Endothelial cell of umbilical vein (primary cell): ENCODE measurements at places on chromosomes 7 and 10.

DNA sequence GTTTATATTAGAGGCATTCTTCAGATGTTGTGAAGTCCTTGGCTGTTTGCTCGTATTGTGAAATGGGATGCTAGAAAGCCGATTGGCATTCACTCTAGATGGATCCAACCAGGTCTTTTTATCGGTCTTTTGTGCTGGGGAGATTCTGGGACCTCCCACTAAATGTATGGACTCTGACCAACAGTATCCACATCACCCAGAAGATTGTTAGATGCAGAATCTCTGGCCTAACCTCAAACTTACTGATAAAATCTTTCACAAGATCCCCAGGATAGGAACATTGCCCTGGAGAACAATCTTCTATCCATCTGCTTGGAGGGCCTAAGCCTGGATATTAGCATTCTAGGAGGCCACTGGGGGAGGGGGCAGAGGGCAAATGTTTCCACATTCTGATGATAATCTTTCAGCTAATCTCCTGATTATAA lies 160.9 kb downstream of the PLXDC2 start:
- DNase-seq = no peak

DNA sequence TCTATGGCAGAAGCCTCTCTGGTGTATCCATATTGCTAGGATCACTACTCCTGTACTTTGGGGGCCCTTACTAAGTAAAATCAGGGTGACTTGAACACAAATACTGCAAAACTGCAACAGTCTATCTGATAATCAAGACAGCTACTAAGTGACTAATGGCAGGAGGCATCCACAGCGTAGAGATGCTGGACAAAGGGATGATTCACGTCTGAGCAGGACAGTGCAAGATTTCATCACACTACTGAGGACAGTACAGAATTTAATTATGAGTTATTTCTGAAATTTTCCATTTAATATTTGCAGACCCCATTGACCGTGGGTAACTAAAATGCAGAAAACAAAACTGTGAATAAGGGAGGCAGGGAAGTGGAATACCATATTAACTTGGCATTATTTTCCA lies 10.4 kb downstream of the CUL2 start:
- no peak for DNase-seq

DNA sequence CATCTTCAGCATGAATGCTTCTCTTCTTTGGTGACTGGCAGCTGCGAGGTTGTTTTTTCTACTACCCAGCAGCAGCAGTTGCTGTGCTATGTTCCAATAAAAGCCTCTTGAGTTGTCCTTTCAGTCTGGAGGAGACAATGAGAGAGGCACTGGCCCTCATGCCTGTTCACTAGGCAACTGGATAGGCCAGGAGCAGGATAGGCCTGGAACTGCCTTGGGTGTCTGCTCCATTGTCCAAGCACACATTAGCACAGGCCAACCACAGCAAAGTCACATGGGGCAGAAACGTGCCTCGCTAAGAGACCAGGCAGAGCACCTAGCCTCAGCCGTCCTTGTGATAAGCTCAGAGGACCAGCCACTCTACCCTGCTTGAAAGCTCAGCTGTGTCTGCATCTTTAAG lies 76.9 kb upstream of the PDCD4 start:
- no peak for DNase-seq

GRCh38 chr7:132536654-132537395 lies 39.4 kb downstream of the PLXNA4 start:
- peak; percentile 24 for DNase-seq

GRCh38 chr10:79055892-79056291 lies 12.9 kb upstream of the ZMIZ1 start:
- no peak for DNase-seq

- DNase-seq = no peak
Observed at GRCh38 chr7:142439739-142440138, 181.9 kb upstream of the PRSS58 start.

- DNase-seq = no peak
Observed at GRCh38 chr10:19947215-19947614, 131.0 kb downstream of the PLXDC2 start.

DNA sequence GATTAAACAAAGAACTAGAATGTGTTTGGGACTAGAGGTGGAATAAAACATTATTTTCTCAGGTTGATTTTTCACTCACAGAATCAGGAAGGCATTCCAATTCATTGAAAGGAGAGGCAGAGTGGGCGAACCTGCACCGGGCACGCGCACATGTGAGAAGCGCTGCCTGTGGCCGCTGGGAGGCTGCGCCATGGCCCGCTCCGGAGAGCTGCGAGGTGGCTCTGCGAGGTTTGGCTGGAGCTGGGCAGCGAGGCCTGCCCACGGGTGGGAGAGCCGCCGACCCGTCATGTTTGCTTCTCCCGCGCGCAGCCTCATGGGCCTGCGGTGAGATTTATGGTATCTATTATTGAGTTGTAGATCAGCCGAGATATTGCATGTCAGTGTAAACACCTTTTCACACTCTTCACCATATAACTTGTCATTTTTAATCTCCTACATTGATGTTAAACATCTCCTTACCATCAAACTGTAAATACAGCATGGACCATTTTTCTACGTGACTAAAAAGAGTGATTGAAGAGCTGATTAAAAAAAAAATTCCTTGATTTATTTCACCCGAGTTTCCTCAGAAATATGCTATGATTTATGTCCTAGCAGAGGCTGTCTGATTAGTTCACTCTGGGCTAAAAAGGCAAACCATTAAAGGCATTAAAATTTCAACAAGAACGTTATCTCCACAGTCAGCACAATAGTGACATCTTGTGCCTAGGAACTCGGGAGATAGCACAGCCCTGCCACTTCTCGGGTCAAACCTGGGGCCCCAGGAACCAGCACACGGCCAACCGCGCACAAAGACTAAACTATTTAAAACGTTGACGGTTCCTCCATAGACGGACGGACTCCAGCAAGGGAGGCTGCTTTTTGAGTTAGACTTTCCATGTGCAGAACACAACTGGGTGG lies 96.6 kb upstream of the RNF32 start:
- DNase-seq = no peak

DNA sequence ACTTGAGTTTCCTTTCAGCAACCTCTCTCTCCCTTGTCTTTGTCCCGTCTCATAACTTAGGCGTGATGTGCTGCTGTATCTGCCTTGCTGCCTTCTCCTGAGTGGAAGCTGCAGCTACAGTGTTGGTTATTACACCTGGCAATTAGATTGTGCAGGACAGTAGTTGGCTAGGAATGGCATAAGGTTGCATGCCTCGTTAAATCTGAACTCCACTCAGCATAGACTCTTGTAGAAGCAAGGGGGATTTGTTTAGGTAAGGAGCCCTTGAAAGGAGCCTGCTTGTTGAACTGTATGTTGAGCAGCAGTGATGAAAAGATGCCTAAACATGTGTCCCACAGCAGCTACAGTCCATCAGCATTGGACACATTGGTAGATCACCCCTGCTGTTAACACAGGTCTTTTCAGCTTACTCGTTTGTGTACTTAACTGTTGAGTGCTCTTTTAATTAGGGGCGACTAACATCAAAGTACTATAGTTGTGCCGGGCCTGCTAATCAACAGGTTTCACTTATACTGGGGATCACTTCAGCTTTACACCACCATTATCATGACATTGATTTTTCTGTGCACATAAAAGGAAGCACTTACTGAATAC lies 225.0 kb downstream of the AUTS2 start:
- no peak for DNase-seq

GRCh38 chr7:87152897-87153641 lies 816 bp downstream of the DMTF1 start:
- peak; percentile 58 for DNase-seq

- DNase-seq = no peak
Observed at GRCh38 chr10:110783509-110784107, 88.1 kb upstream of the PDCD4 start.

- DNase-seq = peak; percentile 44
Observed at GRCh38 chr10:35739998-35740397, 97.9 kb upstream of the FZD8 start.

GRCh38 chr10:88647061-88647615 lies 17.1 kb upstream of the LIPF start:
- DNase-seq = peak; percentile 68

GRCh38 chr7:130143334-130143732 lies 61.9 kb downstream of the TMEM209 start:
- DNase-seq = no peak

- no peak for DNase-seq
Observed at GRCh38 chr10:71260622-71261325, 48.4 kb downstream of the UNC5B start.

DNA sequence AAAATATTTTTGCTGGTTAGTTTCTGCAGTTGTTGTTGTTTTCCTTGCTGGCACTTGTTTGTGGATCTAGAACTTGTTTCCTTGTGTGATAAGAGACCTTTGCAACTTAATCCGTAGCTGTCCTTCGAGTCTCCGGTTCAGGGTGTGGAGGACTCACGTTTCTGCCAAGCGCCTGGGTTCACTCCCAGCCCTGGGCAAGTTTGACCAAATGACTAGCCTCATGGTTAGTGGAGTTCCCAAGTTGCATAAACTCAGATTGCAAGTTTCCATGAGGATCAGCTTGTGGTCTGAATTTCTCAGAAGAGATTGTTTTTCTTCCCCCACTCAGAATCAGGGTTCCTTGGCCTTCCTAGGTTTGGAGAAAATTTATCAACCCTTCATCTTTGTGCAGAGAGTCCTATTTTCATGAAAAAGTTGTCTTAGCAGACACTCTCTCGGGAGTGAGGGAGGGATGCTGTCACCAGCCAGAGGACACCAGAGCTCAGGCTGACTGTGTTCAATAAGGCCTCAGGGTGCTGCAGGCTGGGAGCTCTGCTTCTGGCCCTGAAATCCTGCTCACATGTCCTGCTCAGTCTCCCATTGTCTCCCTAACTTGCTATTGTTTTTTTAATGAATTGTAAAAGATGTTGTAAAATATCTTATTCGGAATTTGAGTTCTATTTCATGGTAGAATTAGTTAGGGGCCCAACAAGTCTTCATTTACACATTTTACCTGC lies 377.7 kb upstream of the KLF6 start:
- DNase-seq = no peak

DNA sequence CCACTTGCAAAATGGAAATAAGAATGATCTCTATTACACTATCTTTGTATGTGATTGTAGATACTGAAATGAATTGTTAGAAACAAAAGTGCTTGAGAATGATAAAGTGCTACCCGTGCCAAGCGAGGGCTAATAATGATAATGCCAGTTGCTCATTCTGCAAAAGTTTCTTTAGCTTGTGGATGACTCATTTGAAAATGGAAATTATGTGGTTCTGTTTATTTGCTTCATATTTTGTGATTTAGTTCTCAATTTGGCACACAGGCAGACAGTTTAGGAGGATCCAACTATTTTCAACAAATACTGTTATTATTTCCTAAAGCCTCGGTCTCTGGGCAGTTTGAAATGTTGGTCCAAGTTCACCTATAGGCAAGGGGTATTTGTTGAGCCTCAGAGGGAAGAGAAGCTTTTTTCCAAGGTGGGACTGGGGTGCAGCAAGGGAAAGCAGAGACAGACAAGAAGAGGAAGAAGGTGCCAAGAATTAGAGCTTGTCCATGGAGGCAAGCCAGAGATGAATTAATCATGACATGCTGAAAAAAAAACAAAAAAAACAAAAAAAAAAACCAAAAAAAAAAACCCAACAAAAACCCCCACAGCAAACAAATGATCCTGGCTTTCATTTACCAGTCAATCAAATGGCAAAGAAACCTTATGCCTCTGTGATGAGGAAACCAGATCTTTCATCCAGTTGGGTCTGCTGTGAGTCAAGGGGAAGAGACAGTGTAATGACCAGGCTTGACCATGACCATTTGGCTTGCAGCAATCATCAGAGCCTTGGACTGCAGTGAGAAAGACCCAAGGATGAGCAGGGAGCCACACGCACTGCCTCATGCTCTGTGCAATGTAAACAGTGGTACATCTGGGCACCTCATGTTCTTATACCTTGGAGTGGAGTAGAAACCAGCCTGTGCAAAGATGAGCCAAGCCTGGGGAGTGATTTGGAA lies 285.0 kb upstream of the HABP2 start:
- DNase-seq = no peak

DNA sequence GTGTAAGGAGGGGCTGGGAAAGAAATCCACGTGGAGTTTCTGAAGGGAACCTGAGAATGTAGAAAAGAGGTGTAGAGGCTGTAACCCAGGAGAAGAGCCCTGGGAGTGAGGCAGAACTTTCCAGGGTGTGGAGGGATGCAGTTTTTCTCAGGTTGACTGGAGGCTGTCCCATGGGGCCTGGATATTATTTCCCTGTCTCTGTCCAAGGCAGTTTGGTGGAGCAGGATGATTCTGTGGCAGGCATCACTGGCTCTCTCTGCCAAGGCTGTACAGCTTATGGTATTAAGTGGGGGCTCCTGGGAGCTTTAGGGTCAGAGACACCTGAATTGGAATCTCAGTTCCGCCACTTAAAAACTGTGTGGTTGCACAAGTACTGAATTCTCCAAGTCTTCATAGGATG lies 81.6 kb downstream of the CHN2 start:
- DNase-seq = no peak
